ENCODE measurements at places on chromosomes 5 and 9.

GRCh38 chr5:17224858-17225511, 7.6 kb downstream of the BASP1 start:
- DNase-seq = peak; percentile 64

DNA sequence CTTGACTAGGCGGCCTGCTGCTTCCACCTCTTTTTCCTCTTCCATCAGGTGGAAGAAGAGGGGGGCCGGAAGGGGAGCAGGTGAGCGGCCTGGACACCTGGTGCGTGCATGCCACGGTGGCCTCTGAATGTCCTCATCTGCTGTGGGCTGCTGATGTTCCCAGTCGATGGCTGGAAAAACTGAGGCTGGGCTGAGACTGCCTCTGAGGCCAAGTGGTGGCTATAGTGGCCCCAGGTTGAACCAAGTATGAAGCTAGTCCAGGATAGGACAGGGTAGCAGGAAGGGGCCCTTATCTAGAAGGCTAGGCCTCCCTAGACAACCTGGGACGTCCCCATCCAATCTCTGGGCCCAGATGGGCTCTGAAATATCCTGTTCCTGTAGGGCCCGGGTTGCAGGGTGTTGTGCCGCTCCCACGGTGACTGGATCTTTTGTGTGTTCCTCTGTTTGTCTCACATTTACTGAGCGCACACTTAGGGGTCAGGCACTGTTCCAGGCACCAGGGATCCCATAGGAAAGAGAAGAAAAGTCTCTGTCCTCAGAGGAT, 753 bp upstream of the NR5A1 start:
- no peak for DNase-seq

DNA sequence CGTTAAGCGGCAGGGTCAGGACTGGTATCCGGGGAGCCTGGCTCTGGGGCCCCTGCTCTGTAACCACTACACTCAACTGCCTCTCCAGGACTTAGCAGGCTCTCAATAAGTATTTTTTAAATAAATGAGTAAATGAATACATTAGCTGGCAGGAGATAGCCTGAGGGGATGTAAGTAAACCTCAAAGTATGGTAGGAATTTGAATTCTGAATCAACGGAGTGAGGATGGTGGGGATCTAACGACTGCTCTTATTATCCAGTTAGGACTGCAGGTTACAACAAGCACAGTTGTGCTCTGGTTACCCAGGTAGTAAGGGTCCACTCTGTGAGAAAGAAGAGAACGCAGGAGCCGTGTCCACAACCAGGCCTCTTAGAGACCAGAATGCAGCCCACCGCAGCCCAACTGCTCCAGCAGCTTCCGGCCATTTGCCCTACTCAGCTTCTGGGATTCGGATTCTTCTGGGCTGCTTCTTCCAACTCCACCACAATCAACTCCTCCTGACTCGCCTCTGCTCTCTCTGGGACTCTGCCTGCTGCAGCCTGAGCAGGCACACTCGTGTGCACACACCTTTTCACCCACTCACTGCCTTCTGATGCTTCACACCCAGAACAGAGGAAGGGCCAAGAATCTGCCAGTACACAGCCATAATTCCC, 52.6 kb downstream of the MED27 start:
- peak; percentile 77 for DNase-seq

- no peak for DNase-seq
Observed at GRCh38 chr9:120861935-120862334, 15.1 kb downstream of the PHF19 start.

GRCh38 chr5:1235379-1235778, 10.2 kb downstream of the SLC6A18 start:
- DNase-seq = no peak

- DNase-seq = no peak
Observed at GRCh38 chr5:55492449-55492848, 42.3 kb downstream of the PLPP1 start.

DNA sequence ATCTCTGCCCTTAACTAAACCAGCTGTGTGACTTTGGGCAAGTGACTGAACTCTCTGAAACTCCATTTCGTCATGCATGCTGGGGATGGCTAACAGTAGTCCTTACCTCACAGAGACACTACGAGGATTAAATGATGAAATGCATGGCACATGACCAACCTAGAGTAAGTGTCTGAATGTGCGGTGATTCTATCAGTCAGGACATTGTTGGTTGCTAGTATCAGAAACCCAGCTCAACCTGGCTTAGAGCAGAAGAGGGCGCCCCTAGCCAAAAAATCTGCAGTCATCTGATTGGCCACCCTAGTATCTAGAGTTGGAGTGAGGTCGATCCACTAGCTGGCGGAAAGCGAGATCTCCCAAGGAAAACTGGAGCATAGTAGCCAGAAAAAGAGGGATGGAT, 25.2 kb downstream of the NEURL1B start:
- no peak for DNase-seq

DNA sequence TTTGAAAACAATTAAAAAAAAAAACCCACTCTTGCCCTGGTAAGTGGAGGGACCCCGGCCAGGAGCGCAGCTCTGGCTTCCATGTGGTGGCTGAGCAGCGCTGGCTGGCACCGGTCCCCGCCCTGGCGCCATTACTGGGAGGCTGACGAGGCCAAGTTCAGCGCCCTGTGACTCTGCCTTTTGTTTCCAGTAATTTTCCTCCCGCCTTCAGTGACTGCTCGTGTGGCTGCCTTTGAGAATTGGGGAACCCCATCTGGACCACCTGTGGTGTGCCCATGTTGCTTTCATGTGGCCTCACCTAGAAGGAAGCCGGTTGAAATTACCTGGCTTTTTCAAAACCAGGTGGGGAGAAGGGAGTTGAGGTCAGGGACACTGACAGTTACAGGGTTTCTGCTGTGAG, 136.1 kb downstream of the GAPVD1 start:
- DNase-seq = no peak

DNA sequence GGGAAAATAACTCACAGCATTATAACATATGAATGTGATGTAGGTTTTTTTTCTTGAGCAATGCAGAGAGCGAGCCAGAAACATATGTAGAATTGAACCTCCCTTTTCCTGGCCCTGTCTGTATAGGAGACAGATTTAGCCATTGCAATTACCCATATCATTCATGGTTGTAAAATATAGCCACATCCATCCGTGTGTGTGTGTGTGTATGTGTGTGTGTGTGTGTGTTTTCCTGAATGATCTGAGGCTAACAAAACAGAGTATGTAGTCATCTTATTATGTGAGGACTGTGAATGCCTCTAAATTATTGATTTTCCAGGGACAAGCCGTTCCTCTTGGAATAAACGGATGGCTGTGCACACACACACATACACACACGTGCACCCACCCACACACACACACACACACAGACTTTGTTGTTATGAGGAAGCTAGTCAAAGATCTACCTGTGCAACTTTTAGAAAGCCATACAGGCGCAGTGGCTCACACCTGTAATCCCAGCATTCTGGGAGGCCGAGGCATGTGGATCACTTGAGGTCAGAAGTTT, 11.7 kb upstream of the DENND1A start:
- no peak for DNase-seq

DNA sequence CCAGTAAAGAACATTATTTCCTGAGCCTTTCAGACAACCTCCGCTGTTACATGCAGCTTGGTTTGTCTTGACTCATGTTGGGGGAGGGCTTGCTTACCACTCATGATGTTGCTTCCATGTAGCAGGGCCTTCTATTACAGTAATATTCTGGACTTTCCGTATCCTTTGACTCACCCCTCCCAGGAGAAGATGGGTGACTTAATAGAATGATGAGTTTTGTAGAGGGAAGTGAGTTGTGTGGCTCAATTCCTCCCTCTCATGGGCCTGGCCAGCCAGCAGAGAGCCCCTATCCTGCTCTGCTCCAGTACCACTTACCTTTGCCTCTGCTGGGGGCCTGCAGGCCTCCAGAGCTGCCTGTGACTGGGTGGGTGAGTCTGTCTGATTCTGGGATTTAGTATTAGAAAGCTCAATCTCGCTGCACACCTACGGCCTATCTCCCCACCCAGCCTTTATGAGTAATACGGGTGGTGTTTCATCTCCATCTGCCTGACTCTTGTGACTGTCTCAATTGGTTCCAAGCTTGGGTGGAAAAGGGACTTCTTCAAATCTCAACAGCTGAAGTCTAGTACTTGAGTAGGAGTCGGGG, 52.6 kb upstream of the KLF9 start:
- DNase-seq = peak; percentile 85

DNA sequence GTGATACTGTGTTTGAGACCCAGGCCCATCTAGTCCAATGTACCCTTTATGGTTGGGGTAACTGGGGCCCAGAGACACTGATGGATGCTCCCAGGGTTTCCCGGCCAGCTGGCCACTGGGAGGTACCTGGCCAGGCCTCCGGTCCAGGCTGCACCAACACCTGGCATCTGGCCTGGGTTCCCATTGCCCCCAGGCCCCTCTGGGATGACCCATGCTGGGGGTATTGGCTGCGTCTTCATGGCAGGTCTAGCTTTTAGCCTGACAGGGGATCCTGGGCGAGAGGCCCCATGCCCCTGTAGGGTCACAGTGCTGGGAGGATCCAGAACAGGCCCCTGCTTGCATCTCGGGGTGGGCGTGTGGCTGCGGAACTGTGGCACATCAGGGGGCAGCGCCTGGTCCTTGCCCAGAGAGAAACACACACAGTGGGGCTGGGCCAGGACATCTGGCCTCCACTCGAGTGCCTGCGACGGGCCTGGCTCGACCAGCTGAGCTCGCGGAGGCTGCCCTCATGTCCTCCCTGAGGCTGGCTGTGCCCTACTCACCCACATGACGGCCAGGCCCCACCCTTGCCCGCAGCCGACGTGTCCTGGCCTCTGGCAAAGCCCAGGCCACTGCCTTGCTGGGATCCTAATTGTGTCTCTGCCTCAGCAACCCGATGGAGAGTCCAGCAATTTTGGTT, 21.5 kb upstream of the COL5A1 start:
- DNase-seq = no peak

DNA sequence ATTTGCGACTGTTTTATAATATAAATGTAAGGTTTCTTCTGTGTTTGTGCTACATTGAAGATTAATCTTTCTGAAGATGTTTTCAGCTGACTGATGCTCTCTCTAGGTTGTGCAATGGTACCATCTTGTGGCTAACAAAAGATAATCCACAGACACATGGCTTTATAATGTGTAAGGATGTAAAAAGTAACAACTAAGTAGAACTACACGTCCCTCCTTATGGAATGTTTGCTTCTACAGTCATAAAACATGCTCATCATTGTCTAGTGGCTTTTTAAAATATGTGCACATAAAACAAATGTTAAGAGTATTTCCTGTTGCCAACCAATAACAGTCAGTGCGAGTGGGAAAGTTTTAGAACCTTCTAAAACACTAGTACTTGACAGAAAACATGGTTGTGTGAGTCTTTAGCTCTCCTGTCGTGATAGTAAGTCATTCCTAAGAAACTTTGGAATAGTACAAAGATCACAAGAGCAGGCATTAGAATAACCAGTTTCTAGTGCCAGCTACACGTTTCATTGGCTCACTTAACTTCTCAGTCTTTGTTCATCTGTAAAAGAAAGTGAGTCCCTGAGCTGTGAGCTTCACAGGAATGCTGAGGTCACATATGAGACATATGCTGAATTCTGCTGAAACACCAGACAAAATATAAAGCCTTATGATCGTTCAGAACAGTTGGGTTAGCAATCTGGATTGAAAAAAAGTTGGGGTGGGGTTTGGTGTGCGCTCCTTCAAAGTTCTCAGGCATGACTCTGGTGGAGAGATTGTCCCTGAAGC, 75.7 kb upstream of the GLIS3 start:
- peak; percentile 84 for DNase-seq

DNA sequence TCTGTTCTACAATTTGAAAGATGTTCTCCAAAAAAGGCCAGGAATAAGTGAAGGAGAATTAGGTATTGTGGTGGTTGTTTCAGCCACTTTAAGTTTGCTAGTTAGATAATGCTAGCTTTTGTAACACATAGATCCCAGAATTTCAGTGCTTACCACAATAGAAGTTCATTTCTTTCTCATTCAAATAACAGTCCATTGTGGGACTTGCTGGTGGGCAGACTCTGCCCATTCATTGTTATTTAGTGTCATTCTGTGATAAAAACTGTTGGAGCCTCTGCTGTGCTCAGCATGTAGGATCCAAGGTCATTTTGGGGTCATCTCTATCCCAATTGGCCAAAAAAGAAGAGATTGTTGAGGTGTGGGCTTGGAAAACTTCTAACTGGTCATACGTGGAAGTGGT, 106.8 kb downstream of the CCDC192 start:
- no peak for DNase-seq

DNA sequence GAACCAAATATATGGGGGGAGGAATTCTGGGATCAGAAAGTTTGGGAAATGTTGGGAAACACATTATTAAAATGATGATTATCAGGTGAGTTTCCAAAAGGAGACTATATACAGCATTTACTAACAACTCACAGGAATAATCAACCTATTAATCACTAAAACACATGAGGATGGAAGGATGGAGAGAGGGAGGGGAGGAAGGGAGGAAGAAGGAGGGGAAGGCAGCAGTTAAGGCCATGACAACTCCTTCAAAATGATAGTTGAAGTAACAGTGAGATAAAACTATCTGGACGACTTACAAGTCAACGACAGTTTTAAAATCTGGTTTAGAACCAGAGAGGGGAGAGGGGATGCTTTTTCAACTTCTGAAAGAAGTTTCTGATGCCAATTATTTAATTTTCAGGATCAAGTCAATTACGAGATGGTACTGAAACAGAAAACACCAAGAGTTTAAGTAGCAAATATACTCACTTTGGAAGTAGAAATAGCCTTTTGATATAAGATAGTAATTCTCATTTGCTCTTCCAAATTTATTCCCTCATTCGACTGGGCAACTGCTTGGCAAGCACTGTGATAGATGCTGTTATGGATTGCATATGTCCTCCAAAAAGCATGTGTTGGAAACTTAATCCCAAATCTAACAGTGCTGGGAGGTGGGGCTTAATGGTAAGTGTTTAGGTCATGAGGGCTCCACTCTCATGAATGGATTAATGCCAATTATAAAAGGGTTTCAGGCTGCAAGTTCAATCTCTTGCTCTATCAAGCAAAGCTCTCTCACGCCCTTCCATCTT, 30.4 kb downstream of the FBXW11 start:
- DNase-seq = no peak

DNA sequence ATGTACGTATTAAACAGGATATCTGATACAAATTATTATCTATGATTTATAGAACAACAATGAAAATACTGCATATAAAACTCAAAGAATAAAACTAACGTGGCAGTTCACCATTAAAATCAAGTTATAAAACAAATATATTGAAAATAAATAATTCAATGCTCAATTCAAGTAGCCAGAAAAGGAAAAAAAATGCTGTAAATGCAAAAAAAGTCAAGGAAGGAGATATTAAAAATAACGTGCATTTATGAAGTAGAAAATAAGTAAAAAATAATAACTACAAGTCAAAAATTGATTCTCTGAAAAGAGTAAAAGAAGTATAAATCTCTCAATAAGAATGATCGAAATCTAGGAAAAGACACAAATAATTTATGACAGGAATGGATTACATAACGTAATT, 460.5 kb upstream of the CD180 start:
- DNase-seq = no peak

GRCh38 chr9:13879981-13880380, 434.0 kb downstream of the NFIB start:
- DNase-seq = peak; percentile 33

- no peak for DNase-seq
Observed at GRCh38 chr9:74100042-74100441, 397.1 kb upstream of the RORB start.

- no peak for DNase-seq
Observed at GRCh38 chr5:36712706-36713105, 106.3 kb downstream of the SLC1A3 start.
